ENCODE measurements at places on chromosomes 2 and 18.

GRCh38 chr2:125168442-125168841 lies 1143.4 kb downstream of the CNTNAP5 start:
- DNase-seq = no peak

- no peak for DNase-seq
These were observed 47.0 kb downstream of the ARMC9 start for GRCh38 chr2:231245249-231246094.

GRCh38 chr18:57544936-57545660 lies 41.4 kb downstream of the FECH start:
- no peak for DNase-seq

GRCh38 chr18:59779979-59780378 lies 82.8 kb upstream of the CCBE1 start:
- no peak for DNase-seq

DNA sequence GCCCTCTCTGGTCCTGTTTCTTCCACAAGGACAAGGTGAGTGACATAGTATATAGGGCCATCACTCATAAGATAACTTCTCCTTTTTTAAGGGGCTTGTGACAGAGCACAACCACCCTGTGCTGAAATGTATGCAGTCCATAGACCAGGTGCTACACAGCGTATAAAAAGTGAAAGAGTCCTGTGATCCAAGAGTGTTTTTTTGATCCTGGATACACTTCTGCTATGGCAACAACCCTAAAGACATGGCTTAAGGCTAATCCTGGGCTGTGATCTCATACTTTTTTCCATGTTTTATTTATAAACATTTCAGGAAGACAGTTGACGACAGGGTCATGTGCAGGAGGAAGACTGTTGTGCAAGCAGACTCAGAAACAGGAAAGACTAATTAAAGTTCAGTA lies 400.5 kb upstream of the TCF4 start:
- no peak for DNase-seq

GRCh38 chr2:71181316-71181715 lies 45.6 kb downstream of the PAIP2B start:
- no peak for DNase-seq

GRCh38 chr18:54023471-54023870 lies 201.0 kb downstream of the MBD2 start:
- DNase-seq = no peak

DNA sequence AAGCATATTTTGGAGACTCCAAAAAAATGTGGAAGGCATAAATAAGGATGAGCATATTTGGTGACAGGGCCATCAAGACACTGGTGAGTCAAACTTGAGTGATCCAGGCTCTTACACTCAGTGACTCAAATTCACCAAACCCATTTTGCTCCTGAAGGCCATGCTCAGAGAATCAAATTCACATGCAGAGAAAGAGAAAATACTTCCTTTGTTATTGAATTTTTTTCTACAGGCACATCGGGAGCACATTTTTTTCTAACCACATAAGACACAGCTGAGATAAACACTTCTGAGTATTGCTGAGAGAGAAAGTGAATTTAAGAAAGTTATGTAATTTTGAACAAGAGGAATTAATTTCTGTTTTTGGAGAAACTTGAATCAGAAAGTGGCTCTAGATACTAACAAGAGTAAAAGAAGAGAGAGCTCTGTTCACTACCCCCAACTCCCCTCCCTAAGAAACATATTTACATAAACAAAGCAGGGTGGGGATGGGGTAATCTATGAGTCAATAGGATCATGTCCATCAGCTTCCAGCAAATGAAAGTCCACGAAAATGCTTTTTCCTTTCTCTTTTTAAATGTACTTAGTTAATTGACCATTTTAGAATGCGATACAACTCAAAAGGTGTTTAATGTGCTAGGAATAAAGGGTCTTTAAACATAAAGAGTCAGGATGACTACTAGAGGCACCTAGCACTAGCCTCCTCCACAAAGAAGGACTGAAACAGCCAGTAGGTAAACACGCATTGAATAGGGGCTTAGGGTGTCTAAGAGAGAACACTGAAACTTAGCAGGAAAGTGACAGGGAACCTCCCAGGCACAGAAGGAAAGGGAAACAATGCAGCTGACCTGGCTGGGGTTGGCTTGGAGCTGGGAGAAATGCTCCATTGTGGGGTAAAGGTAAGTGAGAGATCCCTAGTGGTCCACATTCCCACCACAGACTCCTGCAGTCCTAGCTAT lies 152.3 kb downstream of the KCNE4 start:
- no peak for DNase-seq

- DNase-seq = no peak
These were observed 406.2 kb upstream of the CWC22 start for GRCh38 chr2:180413336-180413735.

GRCh38 chr2:218002845-218003180 lies at the start of gene TNS1:
Gene TNS1 (minus strand): TSS chr2:218002995. CDS start chr2:218002872, 123 bp downstream.
- no peak for DNase-seq

- no peak for DNase-seq
These were observed 1.8 kb upstream of the ZEB2 start for GRCh38 chr2:144521686-144522085.

DNA sequence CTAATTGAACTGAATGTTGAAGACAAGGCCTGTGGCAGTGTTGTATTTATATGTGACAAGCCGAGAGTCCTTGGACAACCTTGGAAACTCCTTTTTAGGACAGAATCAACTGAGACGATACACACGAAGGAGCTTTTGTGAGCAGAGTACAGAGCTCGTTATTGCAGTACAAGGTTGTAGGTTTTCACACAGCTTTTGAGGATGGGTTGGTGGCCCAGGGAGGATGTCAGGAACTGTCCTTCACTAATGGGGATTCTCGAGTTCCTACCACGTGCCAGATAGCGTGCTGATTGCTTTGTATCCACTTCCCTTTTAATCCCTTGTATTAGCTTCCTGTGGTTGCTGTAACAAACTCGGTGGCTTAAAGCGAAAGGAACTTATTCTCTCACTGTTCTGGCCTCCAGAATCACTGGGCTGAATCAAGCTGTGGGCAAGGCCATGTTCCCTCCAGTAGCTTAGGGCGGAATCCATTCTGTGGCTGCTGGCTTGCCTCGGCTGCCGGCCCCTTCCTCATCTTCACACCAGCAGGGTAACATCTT lies 20.2 kb downstream of the INPP4A start:
- DNase-seq = no peak

GRCh38 chr2:128198656-128199055 lies 107.7 kb downstream of the UGGT1 start:
- DNase-seq = no peak

Measured in activated naive CD4-positive, alpha-beta T cell treated with anti-CD3 and anti-CD28 coated beads, Interleukin-2, amount 50 U/mL, for 16 hours (primary cell).